ENCODE measurements at places on chromosomes 6 and 20.

GRCh38 chr20:2142649-2143048, 41.0 kb downstream of the STK35 start:
- no peak for ATAC-seq

DNA sequence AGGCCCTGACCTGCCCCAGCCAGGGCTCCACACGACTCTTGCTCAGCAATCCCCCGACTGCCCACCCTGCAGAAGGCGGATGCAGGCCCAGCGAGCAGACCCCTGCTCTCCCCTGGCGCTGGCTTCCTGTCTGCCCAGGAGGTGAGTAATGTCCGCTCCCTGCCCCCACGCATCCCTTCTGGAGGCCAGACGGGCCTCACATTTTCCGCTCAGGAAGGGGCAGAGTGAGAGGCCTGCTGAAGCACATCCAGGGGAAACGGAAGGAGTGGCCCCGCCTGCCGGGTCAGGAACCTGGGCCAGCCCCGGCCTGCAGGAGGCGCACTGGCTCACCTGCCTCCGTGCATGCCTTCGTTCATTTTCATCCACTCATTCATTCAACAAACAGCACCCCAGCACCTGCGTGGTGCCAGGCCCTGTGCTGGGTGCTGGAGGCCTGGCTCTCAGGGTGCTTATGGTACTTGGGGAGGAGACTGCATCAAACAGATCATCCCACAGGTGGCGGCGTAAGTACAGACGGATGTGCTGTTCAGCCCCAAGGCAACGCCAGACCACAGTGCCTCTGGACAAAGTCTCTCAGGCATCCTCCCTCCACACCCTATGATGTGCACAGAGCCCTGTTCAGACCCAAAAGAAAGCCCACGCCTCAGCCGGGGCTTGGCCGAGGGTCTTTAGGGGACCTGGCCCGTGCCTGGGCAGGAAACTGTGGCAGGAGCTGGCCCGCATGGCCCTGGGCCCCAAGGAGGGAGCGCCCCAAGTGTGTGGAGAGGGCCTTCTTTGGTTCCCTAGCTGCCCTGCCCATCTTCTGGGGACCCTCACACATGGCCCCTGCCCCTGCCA, 112.1 kb downstream of the ASXL1 start:
- ATAC-seq, result peak; percentile 42

- ATAC-seq, result no peak
Measured at GRCh38 chr6:76221525-76221924, 149.1 kb upstream of the IMPG1 start.

DNA sequence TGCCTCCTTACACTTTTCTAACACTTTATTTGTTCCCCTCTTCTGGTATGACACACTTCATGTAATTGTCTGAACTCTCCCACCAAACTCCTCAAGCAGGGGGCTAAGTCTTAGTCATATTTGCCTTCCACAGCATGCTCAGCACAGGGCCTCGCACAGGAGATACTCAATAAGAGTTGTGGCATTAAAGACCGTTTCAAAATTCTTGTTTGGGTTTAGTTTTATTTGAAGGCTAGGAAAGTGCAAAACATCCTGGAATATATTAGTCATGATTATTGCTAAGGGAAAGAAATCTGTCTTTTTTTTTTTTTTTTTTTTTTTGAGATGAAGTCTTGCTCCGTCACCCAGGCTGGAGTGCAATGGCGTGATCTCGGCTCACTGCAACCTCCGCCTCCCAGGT, 137.6 kb upstream of the ECI2 start:
- ATAC-seq, result no peak

GRCh38 chr6:143176090-143177021, 115.7 kb downstream of the AIG1 start:
- ATAC-seq, result no peak

- ATAC-seq, result peak; percentile 100
Measured at GRCh38 chr6:108798670-108799353, 49.4 kb upstream of the ARMC2 start.

DNA sequence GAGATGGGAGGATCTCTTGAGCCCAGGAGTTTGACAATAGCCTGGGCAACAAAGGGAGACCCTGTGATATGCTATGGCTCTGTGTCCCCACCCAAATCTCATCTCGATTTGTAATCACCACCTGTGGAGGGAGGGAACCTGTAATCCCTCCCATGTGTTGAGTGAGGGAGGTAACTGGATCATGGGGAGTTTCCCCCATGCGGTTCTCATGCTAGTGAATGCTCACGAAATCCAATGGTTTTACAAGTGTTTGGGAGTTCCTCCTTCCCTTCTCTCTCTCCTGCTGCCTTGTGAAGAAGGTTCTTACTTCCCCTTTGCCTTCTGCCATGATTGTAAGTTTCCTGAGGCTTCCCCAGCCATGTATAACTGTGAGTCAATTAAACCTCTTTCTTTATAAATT, 3.4 kb downstream of the NUDT3 start:
- no peak for ATAC-seq

DNA sequence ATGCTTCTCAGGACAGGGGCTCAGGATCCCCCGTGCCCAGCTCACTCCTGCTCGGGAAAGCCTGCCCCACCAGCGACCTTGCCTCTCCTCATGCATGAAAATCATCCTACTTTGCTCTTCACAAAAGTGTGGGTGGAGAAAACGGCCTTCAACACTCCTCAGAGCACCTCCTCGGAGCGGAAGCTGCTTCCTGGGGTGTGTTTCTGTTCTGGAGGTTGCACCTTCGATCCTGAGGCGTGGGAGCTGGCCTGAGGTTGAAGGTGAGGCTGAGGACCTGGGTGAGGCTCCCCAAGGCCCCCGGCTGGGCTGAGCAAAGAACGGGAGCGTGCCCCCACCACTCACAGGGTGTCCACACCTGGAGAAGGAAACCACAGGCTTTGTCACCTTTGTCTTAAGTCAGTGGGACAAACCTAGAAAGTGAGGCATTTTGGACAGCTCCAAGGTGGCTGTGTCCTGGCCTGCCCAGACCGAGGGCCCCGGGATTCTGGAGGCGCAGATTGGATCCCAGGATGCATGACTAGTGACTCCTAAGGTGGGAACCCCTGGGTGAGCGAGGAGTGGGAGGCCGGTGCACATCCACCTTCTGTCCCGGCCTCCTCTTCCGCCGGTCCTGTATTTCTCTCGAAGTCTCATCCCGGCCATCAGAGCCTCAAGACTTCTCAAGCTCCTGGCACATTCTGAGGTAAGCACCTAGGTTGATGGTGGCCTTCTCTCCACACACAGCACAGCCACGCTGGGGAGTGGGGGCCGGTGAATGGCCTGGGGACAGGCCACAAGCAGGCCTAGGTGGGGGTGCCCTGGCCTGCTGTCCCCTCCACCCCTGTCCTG, 104.7 kb downstream of the TMEM242 start:
- no peak for ATAC-seq

- ATAC-seq, result no peak
Measured at GRCh38 chr6:141326925-141327324, 805.8 kb upstream of the GJE1 start.

DNA sequence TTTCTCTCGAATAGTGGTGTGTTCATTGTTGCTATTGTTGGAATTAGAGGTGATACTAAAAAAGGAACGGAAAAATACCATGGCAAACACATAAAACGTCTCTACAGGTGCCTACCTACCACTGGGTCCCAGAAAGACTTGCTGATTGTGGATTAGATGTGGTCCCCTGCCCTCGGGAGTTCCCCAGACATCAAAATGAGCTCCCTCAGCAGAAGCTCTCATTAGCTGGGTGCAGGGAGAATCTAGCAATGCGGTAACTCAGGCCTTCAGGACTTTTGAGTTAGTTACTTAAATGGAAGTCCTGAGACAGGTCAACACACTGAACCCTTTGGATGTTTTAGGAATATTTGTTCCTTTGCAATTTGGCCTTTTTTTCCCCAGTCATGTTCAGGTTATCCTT, 6.1 kb downstream of the IRF4 start:
- ATAC-seq, result no peak

GRCh38 chr20:13744352-13744751, 40.4 kb downstream of the ESF1 start:
- ATAC-seq, result no peak

DNA sequence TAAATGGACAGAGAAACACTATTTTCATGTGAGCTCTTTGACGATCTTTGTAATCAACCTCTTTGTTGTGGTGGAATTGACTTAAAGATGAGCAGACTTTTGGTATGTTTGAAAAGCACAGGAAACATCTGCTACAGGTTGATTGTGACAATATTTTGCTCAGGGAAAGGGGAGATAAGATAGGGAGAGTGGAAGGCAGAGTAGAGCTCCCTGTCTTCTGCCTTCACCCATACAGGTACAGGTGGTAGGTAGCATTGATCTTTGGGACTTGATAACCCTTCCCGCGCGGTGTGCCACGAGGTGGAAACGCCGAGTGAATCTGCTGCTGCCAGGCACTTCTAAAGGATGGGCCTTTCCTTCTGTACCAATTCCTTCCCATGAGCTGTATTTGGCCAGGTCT, 183.6 kb downstream of the UTRN start:
- peak; percentile 32 for ATAC-seq
